GM23248 (cell line): ENCODE measurements at places on chromosomes 3 and 15.

GRCh38 chr3:126338790-126339288 is 18.4 kb downstream of the KLF15 start:
- no peak for DNase-seq

DNA sequence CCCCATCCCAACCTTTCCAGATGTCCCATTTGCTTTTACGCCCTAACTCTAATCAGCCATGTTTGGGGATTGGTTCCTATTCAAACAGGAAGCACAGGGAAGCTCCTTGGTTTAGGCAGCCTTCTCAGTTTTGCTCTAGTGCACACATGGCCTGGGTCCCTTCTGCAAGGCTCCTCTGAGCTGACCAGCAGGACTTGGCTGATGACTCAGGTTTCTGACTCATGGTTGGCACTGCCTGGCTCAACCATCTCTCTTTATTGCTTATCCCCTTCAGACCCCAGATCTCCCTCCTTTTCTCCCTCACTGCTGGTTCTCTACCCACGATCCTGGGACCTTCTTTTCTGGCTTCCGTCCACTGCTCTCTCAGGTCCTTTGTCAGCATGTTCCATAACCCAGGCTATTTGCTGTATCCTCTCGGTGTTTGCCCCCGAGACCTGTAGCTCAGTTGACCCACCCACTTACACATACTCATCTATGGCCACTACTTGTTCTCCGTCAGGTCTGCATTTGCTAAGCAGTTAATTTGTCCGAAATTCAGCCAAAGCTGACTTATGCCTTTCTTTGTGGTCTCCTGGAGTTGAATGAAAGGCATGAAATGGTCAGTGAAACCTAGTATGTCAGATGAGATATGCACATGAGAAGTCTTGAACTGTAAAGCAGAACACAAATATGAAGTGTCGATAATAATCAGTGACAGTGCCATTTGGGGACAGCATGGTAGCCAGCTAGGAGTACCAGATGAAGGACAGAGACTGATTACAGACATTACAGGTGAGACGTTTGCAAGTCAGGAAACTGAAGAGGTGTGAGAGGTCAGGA is 323.5 kb upstream of the ROPN1 start:
- DNase-seq, result peak; percentile 73

DNA sequence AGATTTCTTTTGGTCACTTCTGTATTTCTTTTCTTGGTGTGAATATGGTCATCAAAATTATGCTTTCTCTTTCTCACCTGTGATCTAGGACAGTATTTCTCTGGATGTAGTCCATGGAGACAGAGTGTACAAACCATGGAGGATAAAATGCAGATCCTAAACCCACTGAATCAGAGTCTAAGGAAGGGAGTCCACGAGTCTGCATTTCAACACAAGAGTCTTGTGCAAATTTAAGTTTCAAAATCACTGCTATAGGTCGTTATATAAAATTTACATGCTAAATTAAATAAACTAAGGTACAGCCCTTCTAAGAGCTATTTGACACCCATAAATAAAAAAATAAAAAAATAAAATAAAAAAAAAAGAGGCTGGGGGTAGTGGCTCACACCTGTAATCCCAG is 17.3 kb upstream of the UBE2E2 start:
- DNase-seq, result no peak

- no peak for DNase-seq
Measured at GRCh38 chr15:38294126-38294525, 41.5 kb downstream of the SPRED1 start.

DNA sequence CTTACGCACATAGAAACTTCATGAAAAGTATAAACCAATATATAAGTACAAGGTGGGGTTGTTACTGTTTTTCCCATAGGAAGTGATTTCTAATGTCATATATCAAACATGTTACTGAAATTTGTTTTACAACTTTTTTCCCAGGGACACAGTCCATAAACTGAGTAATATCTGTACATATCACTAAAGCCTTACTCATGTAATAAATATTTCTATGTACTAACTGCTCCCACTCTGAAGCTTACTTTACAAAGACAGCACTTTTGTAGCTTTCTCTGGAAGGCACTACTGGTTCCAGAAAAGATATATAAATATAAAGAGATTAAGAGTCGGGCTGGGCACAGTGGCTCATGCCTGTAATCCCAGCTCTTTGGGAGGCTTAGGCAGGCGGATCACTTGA is 91.7 kb downstream of the MYO5A start:
- peak; percentile 10 for DNase-seq

DNA sequence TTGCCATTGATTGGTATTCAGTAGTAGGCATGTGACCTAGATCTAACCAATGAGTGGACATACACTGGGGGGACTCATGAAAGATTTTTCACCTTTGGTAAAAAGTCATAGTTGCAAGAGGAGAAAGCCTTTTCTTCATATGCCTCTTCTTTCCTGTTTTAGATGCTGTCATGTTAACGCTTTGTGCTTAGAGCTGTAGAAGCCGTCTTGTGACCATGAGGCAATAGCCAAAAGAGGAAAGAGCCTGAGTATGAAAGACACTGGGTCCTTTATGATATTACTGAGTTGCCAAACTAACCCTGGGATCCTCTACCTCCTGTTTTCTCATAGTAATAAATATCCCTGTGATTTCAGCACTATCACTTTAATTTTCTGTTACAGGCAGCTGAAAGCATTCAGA is 396.0 kb downstream of the FHIT start:
- DNase-seq, result no peak

DNA sequence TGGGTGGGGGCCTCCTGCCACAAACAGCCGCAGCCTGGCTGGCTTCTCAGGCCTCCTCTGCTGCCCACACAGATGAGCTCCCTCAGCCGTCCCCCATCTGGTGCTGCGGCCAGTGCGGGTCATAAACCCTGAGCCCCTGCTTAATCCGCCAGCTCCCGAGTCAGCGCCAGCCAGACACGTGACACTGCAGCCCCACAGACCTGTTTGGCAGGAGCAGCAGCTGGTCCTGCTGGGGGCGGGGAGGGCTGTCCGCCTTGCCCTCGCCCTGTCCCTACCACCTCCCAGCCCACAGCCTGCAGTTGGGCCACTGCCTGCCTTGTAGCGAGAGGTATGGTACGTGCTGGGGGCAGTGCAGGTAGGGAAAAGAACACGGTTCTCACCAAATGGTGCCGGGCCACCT is 86.2 kb downstream of the IQSEC1 start:
- DNase-seq, result no peak

GRCh38 chr3:12798559-12799179 is 2.2 kb downstream of the CAND2 start:
- DNase-seq, result no peak

GRCh38 chr3:107227091-107227490 is 150.1 kb upstream of the CCDC54 start:
- peak; percentile 72 for DNase-seq
